Thoracic aorta (tissue), 2 donors: ENCODE measurements at places on chromosomes 11 and 22.
A peak's percentile ranks its signal among the peaks of the same experiment; 100 is the strongest.

DNA sequence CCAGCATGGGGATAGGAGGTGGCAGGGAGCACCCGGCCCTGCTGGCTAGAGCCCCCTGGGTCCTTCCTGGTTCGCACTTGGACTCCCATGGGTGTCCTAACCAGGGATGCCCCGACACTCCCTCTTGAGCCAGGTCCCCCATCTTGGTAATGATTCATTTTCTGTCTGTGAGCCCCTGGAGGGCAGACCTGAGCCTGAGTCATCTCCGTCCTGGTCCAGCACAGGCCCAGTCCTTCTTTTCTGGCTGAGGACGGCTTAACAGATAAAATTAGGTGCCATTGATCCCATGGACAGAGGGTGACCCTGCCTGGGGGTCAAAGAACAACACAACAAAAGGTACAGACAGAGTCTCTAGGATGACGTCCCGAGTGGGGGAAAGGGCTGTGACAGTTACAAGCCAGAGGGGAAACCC lies 3.5 kb downstream of the RHOD start:
- no peak for DNase-seq

DNA sequence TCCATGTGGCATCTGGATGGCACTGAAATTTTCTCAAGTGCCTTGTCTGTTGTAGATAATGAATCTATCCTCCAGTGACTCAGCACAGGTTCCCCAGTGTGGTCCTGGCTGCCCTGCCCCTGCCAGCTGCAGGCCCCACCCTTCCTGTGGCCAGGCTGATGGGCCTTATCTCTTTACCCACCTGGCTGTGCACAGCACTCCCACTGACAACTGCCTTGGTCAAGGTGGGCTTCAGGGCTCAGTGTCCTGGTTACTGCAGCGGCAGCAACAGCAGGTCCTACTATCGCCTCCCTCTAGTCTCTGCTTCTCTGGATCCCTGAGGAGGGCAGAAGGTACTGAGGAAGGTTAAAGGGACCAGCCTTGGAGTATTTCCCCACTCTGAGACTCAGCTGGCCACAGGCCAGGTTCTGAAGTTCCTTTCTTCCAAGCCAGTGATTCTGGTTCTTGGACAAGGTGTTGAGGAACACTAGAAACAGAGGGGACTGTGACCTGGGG lies 3.1 kb downstream of the HMBS start:
- no peak for DNase-seq

DNA sequence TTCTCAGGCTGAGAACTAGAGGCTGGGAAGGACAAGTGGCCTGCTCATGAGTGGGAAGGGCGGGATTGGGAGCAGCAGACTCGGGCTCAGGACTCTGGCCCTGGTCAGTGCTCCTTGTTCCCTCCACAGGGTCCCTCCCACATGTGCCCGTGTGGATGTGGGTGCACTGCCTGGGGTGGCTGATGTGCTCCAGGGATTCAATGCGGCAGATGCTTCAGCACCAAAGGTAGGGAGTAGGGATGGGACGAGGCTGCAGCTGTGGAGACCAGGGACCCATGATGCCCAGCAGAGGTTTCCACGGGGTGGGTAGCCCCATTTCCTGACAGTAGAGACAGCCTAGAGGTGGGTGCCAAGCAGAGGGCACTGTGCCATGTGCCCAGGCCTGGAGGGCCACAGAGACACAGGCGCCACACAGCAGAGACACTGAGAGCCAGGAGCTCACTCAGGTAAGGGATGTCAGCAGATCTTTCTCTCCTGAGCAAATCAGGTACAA lies 89.5 kb downstream of the GGTLC2 start:
- DNase-seq, result no peak

DNA sequence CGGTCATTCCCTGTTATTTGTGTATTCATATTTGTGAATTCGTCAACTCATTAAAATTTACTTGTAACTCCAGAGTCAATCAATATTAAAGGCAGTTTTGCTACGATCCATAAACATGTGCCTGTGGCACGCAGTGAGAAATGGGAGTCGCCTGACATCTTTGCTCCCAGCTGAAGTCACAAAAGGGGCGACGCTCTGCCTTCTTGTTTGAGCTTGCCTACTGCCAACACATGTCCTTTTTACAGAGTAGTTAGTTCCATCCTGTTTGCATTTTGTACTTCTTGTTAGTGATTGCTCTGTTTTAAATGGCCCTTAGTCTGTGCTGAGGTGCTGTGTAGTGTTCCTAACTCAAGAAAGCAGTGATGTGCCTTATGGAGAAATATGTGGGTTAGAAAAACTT lies 305.3 kb downstream of the ETS1 start:
- no peak for DNase-seq

DNA sequence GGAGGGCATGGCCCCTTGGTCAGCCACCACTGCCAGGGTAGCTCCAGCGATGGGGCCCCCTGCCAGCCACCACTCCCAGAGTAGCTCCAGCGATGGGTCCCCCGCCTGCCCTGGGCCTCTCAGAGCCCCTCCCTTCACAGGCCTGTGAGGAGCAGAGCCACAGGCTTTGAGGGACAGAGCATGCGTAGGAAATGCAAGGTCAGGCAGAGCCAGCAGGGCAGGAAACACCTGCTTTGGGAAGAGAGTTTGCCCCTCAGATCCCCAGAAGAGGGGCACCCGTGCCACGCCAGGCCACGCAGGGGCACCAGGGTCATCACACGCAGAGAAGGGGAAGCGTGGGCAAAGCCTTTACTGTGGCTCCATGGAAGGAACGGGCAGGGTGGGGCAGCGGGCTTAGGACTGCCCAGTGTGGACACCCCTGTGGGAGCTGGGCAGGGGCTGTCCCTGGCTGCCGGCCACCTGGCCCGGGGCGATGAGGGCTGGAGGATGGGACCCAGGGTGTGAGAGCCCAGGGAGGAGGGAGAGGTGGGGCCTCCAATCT lies 477.8 kb downstream of the BRD1 start:
- no peak for DNase-seq

DNA sequence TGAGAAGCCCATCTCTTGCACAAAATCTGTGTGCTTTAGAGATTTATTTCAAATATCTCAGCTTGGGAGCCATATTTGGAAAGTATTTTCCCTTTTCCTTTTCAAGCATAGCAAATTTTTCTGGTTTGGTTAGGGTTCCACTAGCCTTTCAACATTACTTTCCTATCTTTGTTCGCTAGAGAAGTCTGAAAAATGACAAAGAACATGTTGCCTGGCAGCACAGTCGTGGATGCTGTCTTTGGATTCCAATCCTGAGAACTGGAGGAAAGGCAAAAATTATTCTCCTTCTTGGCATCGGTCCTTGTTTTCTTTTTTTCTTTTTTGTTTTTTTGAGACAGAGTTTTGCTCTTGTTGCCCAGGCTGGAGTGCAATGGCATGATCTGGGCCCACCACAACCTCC lies 6.9 kb upstream of the MTCH2 start:
- DNase-seq, result no peak

DNA sequence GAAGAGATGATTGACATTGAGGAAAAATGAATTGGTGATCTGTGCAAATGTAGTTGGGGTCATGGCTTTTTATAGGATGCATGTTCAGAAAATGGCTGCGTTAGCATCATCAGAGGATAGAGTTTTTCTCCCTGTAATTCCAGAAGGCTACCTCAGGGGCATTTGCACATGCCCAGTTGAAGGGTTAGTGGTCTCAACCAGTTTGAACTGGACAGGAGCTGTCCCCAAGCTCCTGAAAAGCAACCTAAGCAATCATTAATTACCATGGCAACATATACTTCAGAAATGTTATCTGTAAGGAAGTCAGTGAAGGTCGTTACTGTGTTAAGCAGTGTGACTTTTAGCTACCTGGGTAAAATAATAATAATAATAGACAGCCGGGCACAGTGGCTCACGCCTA lies 29.3 kb downstream of the TUG1 start:
- no peak for DNase-seq

DNA sequence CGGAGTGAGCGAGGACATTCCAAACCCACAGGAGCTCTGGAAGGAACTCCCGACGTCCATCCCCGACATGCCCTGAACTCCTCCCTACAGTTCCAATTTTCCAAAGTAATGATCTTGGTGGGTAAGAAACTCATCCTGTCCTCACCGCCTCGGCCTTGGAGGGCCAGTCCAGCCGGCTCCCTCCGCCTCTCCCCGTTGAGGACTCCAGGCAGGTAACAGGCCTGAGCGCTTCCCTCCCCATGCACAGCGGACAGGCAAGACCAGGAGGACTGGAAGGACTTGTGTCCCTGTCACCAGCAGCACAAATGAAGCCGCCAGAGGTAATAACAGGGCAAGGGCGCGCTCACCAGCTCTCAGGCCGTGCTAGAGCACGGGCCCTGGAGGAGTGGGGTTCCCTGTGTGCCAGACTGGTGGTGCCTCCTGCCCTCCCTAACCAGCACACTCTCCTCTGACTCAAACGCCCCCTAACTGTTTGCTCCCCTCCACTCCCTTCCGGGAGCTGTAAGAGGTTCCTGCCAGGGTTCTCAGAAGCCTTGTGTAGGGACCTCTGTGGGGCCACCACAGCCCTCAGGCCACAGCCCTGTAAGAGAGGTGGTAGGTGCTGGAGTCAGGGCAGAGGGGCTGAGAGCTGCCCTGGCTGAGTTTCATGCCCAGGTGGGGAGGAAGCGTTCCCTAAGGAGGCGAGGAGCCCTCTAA lies 17.1 kb downstream of the OVOL1 start:
- DNase-seq, result no peak

DNA sequence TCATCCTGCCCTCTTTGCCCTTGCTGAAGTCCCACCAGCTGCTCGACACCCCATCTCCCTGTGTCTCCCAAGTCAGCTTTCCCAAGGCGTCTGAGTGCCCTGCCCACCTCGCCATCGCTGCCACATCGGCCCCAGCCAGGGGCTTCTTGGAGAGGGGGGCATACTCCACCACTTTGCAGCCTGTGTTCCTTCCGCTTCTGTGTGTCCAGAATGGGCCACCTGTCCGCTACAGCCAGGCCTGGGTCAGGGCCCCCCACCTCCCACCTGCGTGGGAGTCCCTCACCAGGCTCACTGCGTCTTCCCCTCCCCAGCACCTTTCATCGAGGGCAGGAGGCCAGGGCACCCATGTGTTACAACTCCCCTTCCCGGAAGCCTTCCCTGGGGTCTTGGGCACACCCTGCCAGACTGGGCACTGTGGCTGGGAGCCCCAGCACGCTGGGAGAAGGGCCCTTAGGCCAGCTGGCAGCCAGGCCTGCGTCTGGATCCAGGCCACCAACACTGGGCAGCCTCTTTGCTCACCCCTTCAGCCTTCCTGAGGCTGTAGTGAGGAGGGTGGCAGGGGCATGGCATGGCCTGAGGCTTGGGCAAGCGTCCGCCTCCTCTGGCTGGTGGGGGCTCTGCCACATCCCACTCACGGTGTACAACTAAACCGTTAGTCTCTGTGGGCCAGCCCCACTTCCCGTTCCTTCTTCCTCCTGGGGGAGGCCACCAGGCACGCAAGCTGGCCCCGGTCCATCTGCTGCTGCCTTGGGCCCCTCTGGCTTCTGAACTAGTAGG lies 13.4 kb downstream of the CPT1A start:
- DNase-seq, result no peak

GRCh38 chr11:2414616-2415015 lies 14.1 kb downstream of the TSSC4 start:
- DNase-seq, result no peak

DNA sequence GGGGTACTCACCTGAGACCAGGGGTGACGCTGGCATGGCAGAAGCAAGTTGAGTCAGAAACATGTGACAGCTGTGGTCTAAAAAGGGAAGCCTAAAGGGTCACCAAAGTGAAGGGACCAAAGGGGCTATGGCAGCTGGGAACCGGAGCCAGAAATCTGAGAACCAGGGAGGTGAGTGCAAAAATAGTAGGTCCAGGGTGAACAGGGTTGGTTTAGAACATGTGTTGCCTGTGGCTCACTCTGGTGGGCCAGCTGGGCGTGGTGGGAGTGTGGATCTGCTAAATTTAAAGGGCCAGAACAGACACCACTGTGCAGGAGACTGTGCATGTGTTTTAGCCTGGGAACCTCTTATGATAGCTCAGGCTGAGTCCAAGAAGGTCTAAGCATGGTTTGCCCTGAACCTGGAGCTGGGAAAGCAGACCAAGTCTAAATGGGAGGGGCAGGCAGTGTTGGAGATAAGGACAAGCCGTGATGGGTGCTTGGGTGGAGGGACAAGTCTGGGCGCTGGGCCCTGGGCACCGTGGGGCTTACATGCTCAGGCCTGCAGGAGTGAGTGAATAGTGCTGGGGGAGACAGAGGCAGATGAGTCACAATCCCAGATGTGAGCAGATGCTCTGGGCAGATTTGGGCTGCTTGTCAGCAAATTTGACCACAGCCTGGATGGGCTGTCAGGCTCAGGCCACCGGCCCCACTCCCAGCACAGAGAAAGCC lies 41.4 kb upstream of the ZBED5 start:
- DNase-seq, result peak; percentile 20

- DNase-seq, result no peak
These were observed 198.3 kb upstream of the PLET1 start for GRCh38 chr11:112459001-112459400.

DNA sequence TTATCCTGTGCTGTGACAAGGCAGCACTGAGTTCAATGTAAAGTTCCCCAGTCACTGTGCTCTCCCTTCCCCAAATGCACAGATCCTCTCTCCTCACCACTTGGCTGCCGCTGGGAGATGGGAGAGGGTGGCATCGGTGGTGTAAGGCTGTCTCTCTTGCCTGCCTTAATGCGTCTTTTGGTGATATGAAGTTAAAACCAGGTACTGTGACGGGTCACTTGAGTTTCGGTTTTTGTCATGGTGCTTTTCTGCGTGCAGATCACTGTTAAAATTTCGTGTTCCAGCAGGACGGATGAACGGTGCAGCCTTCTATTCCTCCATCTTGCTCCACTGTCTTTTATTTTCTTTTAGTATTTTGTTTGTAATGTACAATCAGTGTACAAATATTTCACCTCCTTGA lies 18.6 kb downstream of the GLB1L2 start:
- DNase-seq, result no peak

GRCh38 chr11:121521145-121522042 lies 68.6 kb upstream of the SORL1-AS1 start:
- no peak for DNase-seq

DNA sequence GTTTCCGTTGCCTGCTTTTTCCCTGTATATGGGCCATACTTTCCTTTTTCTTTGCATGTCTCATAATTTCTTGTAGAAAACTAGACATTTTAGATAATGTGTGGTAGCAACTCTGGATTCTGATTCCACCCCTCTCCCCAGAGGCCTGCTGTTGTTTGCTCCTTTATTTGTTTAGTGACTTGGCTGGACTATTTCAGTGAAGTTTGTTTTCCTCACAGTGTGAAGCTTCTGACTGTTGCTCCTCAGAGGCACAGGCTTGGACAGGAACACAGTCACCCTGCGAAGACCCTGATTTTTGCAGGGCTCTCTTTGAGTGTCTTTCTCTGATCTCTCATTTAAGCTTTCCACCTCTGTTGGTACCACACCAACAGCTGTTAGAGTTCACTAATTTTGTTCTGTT lies 72.5 kb downstream of the SWAP70 start:
- no peak for DNase-seq

DNA sequence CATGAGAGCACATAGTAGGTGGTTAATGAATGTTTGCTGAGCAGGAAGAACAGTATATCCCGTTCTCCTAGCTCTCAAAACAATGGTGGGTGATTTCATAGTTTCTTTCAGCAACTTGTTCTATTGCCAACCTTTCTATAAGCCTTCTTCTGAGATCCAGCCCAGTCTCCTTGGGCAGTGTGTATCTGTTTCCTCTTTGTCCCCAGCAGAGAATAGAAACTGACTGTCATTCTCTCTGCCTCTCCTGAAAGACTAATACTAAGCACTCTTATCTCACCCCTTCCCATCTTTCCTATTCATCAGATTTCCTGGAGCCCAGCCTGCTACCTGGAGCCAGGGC lies 272.9 kb downstream of the ST3GAL4 start:
- DNase-seq, result no peak

GRCh38 chr22:38843201-38843656 lies 599 bp downstream of the NPTXR start:
- no peak for DNase-seq

- no peak for DNase-seq
These were observed 26.2 kb upstream of the GUCY1A2 start for GRCh38 chr11:107044503-107044902.

- DNase-seq, result no peak
These were observed 3.0 kb downstream of the MLC1 start for GRCh38 chr22:50082197-50082715.
